Left ventricle myocardium inferior (tissue), 1 donor: ENCODE measurements at places on chromosomes 1 and 21.

DNA sequence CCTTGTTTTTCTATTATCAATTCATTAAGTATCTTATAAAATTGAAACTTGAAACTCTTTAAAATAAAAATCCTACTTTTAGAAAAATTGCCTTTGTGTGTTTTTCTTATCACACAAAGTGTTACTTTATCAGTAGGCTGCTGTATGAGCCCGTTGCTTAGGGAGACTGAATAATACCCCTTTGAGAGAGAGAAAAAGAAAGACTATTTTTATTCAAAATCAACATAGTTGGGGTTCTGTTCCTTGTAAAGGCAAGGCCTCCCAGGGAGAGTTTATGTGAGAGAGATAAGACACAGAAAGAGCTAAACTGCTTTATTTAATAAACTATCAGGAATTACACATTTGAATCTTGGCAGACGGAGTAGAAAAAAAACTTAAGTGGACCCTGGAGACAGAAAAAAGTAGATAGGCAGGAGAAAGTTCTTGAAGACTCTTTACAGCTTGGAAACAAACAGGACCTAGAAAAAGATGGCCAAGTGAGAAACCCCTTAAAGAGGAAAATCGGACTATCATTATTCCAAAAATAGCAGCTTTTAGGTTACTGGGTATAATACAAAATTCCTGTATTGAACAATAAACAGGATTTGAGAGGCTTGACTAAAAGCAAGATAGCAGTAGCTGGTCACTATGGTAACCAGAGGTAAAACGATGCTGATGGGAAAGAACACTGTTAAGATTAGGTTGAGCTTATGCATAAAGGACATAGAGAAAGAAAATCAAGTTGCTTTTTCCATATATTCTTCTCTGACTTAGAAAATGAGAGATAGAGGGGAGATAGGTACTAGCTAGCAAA, 170.9 kb downstream of the LRRC7 start:
- no peak for DNase-seq

DNA sequence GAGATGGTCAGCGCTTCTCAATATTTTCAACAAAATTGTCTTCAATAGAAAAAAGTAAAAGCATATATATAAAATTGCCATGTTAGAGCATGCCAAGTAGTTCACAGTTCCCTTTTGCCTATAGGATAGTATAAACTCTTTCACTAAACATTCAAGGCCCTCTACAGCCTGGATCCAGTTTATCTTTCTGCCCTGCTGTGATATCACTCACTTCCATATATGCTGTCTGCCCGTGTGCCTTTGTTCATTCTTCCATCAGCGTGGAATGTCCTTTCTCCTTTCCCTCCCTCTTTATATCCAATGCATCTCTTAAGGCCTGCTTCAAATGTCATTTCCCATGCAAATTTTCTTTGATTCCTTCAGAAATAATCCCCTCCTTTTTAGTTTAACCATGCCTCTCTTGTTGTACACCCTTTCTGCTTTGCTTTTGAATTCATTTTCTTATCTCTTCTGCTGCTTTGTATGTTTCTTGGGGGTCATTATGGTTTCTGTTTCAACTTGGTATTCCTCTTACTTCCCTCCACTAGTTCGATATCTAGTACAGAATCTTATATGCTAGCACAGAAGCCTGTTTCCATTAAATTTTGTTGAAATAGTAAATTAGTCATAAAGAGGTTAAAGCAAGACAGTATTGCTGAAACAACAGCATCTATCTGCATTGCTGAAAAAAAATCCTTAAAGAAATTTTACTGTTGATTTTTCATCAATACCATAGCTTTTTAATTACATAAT, 44.7 kb downstream of the XCL2 start:
- no peak for DNase-seq

DNA sequence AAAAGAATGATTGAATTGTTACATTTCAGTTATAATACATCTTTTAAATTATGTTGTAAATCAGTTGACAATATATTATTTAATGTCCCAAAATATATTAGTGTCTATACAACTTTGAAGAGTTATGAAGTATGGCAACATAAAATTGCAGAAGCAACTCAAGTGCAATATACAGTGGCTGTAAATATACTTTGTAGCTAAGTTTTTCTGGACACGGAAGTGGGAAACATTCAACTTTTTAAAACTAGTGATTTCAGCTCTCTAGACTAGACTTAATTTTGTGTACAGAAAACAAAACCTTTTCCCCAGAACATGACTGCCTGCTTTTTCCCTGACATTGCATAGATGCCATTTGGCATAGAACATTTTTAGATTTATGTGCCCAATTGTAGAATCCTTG, 29.5 kb upstream of the ABCG1 start:
- no peak for DNase-seq

DNA sequence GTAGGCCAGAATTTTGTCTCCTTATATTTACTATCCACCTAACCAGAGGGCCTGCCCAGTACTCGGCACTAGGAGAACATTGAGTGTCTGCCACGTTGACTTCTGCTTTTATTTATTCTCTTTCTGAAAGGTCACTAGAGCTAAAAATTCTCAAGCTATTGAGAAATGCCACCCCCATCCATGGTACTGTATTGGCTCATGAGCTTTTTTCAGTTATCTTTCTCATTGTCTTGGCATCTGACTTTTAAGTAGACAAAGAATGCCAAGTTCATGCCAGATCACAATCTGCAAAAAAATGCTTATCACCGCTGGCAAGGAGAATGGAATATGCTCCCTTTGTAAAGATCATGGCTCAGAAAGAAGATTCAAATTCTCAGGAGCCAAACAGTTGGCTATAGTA, 49.8 kb upstream of the MROH9 start:
- no peak for DNase-seq

DNA sequence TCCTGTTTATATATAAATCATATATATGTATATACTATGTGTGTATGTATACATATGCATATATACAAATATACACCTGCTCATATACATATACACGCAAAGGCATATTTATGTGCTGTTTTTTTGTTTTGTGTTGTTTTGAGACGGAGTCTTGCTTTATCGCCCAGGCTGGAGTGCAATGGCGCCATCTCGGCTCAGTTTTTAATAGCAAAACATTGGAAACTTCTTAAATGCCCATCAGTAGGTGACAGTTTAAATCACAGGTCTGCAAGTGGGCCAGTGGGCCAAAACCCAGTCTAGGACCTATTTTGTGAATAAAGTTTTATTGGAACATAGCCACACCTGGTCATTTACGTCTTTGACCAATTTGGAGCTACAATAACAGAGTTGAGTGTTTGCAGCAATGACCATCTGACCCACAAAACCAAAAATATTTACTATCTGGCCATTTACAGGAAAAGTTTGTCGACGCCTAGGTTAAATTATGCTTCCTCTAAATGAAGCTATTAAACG, 132.3 kb downstream of the TOMM20 start:
- DNase-seq: no peak

DNA sequence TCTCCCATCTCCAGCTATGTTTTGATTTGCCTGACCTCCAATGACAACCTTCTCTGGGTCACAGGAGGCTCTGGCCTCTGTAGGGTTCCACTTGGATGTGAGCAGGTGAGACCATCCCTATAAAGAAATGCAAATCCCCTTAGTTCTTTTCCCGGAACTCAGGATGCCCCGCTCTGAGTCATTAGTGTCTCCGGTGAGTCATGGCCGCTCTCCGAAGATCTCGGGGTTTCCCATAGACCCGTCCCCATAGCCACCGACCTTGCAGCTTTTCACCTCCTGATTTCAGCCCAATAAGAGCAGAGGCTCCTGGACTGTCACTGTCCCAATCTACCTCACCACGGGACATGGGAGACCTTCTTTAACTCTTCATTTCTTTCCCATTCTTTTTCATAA, 98.2 kb downstream of the PGBD5 start:
- DNase-seq: no peak

DNA sequence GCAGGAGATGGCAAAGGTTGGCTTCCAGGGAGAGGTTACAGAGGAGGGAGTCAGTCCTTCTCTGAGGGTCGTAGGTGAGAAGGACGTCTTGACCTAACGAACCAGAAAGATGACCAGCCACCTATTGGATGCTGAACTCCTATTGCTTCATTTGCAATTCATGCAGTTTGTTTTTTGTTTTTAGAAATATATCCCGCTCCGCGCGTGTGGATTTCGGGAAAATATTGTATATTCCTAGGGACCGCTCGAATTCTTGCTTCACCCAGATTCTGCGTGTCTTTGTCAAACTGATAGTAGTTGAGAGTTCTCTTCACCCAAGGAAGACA, 564 bp downstream of the DISP1 start:
- DNase-seq: no peak

DNA sequence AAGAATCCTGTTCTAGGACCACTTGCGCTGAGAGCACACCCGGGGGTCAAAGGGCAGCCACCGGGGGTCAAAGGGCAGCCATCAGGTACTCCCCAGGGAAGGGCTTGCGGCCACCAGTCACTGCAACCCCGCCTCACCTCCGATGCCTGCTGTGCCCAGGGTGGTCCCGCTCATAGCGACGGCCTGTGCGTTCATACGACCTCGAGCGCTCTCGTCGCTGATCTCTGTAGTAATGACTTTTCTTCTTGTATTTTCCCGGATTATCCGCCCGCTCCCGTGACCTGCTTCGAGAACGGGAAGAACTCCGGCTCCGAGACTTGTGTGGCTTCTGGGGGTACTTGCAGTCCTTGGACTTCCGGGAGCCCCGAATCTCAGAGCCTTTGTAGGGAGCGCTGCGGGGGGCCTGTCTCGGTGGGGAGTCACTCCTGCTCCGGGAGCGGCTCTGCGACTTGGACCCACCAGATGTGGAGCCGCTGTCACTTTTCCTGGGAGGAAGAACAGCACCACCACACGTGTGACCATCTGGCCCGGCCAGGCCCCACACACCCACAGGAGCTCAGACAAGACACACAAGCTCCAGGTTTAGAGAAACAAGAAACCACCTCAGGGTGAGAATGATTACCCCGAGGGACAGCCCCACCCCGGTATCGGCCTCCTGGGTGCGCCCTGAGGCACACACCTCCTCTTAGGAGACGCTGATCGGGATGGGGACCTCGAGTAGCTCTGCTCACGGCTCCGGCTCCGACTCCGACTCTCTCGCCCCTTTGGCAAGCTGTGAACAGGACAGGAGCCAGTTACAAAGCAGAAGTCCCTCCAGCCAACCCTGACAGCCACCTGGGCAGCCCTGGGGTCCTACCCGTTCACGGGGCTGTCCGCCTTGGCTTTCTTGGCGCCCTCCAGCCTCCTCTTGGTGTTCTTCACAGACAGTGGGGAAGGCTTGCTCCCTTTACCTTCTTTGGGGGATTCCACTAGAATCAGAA, 11.7 kb downstream of the CCNL2 start:
- no peak for DNase-seq

DNA sequence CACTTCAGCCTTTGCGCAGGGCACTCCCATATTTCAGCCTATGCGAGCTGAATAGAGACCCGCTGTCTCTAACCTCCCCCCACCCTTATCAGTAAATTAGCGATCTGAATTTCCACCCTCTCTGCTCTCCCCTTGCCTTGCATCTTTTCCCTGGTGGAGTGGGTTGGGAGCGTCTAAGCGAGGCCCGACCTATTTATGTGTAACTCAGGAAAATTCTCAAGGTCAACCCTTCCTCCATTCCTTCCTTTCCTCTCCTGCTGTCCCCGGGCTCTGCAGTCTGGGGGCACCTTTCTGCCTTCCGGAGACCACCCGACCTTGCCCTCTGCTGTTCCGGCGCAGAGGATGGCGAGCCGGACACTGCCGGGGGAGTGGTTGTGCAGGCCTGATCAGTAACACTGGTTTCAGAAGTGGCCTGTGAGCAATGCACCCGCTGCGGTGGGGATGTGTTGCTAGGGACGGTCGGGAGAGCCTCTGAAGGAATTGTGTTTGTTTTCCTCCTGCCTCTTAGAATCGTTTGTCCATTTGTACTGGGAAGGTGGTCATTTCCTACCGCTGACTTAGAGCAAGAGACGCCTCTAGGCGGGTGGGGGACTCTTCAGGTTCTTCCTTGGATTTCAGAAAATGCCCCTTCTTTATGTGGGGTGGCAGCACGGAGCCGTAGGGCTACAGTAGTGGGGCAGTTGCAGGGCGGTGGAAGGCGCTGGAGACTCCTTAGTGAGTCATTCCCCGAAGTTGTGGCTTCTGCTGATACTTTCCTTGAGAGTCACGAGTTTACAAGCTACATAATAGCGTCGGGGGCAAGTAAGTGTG, 513 bp downstream of the MGST3 start:
- DNase-seq: peak; percentile 42

GRCh38 chr21:44914176-44914874, 6.4 kb downstream of the ITGB2 start:
- peak; percentile 50 for DNase-seq

DNA sequence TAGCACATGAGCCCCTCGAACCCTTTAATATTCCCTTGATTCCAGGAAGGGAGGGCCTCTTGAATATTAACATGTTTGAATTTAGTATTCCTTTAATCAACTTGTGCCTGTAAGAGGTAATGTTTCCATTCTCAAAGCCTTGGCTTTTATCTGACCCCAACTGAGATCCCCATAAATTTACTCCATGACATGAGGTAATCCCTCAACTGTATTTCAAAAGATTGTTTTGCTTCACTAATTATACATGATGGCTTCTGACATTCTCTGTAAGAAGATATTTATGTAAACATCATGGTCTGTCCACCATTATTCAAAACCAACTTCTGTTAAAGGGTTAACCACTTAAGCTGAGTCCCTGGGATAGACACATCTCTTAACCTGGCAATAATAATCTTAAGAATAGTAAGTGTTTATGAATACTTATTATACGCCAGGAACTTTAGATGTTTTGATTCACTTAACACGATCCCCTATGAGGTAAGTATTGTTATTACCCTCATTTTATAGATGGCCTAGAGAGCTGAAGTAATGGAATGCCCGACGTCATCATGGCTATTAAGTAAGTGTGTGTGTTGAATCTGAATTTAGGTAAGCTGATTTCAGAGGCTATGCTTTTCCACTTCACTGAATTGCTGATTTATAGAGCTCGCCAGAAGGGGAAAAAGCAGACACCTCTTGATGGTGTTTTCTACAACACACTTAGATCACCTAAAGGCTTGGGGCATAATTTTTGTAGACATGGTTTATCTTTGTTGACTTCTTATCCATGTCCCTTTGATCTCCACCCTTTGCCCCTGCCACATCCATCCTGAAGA, 11.1 kb downstream of the KRTAP19-1 start:
- DNase-seq: no peak

GRCh38 chr1:197307551-197307950, 39.5 kb downstream of the CRB1 start:
- DNase-seq: no peak

GRCh38 chr1:5287178-5288150, 633.1 kb downstream of the AJAP1 start:
- no peak for DNase-seq

DNA sequence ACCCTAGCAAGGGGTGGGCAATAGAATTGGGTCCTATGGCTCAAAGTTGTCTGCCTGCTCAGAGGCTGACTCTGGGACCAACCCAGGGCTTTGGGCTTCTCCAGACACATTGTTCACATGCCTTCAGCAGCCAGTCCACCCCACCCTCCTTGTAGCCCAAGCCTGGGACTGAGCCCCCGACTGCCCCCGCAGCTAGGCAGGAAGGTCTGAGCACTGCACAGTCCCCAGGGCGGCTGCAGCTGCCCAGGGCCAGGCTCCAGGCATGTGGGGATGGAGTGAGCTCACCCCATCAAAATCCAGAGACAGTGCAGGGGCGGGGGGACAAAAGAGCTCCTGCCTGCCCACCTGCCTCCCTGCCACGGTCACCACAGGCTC, 35.6 kb downstream of the HSPG2 start:
- peak; percentile 67 for DNase-seq

- peak; percentile 4 for DNase-seq
Observed at GRCh38 chr21:43273016-43273707, 104.4 kb downstream of the CRYAA start.
